ENCODE measurements at places on chromosomes 1 and 21.

DNA sequence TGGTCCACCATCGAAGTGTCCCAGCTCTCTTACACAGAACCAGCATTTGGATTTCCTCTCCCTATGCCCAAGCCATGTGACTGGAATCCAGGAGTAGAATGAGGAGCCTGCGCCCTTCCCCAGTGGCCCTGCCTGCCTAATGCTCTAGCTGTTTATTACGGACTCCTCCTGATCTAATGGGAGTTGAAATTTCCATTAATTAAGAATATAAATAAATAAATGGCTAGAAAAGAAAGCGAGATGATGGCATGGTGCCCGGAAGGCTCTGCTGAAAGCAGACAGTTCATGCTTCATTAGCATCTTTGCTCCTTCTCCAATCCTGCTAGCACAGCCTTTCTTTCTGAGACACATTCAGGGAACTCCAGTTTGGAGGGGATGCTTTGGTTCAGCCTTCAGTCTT, 216.2 kb downstream of the SEC16B start:
- DNase-seq, result no peak

DNA sequence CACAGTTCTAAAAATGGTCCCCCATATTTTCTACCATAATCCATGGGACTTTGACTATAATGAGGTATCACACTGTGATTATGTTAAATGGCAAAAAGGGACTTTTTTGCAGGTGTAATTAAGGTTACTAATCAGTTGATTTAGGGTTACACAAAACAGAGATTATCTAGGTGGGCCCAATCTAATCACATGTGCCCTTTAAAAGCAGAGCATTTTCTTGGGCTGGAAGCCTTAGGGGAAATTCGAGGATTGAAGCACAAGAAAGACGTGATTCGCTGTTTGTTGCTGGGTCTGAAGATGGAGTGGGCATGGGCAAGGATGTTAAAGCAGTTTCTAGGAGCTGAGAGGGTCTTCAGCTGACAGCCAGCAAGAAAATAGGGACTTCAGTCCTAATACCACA, 13.4 kb downstream of the RAVER2 start:
- DNase-seq, result no peak

DNA sequence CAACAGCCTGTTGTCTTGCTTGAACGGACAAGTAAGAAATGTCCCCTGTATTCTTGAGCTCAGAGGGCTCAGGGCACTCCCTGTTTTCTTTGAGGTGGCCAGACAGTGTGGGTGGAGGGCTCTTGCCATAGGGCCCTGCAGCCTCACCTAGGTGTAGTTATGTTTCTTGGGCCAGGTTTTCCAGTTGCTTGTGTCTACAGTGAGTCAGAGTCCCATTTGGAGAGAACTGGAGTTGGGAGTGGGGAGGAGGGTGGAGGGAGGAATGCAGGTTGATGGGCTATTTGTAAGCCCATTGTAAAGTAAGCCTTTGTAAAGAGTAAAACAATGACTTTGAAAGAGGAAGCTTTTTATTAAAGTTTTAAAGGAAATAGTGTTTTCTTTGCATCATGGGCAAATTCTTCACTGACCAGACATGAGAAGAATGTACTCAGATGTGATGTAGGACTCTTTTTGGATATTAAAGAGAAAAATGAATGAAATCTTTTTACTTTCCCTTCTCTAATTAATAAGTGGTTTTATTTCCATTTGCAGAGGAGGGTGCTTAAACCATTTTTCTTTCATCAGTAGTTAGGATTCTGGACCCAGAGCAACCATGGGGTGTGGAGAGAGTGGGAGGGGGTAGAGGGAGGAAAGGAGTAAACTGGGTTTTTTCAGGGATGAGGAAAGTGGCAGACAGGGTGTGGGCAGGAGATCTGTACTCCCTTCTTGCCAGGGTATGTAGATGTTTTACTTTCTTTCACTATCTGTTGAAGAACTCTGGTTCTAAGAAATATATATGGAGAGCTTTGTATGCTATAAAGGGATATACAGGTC, 45.1 kb upstream of the MACF1 start:
- DNase-seq, result no peak

DNA sequence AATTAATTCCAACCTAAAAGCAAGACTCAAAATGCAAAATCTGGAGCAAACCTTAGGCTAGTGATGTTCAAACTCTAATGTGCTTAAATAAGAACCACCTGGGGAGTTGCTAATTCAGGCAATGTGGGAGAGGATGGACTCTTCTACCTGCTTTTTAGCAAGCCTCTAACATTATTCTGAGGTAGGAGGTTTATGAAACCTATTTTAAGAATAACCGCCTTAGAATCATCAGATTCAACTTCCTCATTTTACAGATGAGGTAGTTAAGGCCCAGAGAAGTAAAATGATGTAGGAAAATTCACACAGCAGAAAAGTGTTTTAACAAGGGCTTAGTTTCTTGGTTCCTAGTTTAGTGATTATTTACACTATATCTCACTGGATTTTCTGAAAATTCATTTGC, 8.6 kb upstream of the NTNG1 start:
- DNase-seq, result no peak

- DNase-seq, result no peak
Observed at GRCh38 chr1:233664253-233664652, 50.3 kb downstream of the KCNK1 start.

DNA sequence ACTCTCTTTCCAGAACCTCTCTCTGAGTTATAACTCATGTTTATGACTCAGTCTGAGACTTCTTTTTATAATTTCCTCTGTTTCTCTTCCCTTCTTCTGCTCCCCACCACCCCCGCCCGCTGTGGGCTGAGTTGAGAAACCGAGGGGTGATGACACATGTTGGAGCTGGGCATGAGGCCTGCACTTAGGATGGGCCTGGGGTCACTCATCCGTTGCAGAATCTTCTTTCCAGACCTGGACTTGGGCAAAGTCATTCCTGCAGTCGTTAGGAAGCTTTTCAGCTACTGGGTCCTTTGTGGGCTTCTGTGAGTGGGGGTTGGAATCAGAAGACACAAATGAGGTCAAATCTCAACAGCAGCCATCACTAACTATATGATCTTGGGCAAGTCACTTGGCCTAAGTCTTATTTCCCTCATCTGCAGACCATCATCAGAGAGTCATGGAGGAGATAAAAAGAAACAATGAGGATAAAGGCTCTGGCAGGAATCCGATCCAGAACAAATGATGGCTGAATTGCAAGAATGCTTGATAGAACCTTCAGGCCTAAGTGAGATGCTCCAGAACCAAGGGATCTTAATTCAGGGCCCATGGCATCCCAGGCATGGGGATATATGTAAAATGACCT, 53.4 kb downstream of the RPS6KA1 start:
- DNase-seq, result no peak

DNA sequence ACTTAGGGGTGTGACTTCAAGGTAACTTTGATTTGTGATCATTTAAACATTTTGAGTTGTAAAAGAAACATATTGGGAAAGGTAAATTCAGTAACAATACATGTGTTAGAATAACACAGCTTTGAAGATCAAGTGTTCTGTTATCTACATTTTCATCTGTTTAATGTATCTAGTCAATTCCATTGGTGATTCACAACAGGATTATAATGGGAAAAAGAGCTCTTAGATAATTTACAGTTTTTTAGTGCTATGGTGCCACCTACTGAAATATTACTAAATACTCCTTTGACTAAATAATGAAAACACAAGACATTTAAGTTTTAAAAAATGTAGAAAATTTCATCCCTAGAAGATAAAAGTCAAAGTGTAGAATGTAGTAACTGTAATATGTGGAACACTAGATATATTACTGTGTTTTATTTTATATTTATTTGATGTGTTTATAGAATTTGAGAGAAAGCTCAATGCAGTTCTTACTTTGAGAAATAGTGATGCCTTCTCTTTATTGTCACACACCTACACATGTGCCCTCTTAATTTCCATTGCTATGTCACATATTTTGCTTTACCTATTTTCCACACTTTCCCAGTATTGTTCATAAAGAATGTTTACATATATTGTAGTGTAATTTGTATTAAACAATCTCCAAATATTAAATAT, 47.4 kb downstream of the PTPRC start:
- no peak for DNase-seq

DNA sequence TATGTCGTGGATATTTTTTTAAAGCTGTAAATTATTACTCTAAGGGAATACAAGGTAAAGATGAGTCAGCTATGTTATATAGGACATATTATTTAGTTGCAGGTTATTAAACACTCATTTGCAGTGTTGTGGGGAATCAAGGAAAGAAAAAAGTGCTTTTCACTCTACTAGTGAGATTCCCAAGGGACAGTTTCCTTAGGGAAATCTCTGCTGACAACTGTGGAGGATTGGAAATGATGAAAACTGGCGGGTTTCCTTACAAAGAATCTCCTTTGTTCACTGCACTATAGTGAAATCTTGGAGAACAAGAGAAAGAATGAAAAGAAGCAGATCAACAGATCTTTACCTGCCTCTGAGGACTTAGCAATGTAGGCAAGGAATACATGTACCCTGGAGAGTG, 24.5 kb upstream of the TRIM45 start:
- DNase-seq, result no peak

DNA sequence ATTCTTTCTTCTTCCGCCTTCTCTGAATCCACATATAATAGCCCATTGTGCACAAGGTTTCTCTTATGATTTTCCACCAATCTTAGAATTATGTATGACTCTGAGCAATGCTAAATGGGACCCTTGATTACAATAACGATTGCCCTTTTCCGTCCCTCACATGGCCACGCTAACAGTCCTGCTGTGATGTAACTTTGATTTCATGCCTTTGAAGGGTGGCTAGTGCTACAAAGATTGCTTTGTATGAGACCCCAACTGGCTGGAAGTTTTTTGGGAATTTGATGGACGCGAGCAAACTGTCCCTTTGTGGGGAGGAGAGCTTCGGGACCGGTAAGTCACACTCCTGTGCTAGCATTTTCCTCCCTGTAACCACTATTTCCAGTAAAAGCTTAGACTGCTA, 45.3 kb downstream of the PGM1 start:
- DNase-seq, result no peak

DNA sequence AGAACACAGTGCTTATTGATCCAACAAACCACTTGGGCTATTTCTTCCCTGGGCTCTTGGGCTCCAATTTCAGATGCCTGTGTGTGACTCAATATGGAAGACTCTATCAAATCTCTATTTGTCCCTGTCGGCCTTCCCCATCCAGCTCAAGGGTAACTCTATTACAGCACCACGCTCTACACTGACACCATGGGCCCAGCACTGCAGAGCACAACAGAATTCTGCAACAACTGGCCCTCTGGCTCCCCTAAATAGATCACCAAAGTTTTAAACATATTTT, 51.7 kb downstream of the CAPZB start:
- DNase-seq, result no peak

- no peak for DNase-seq
Observed at GRCh38 chr21:15343066-15343465, 278.3 kb upstream of the NRIP1 start.

DNA sequence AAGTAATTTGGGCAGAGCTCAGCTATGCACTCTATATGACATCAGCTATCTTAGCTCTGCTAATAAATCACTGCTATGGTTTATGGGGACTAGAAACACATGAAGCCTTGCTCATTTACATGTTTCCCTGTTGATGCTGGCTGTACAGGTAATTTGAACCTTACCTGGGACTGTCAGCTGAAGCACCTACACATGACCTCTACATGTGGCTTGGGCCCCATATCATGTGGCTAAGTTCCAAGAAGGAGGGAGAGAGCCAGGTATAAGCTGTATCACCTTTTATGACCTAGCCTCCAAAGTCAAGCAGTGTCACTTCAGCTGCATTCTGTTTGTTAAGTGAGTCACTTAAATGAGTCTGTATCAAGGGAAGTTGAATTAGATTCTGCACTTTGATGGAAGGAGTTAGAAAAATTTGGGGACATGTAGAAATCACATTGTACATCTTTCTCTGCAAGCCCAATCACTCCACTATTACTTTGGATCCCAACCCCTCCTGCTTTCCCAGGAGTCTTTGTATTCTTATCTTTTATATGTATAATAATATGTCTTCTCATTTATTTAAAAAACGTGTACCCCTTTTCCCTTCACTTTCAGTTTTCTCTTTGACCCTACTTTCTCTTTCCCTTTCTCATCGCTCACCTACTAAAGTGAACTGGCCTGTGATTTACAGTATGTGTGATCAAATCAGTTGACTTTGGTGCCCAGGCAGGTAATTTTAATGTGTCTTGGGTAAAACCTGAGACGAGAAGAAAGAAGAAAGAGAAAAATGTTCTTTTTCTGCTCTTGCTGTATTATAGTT, 53.4 kb upstream of the PRKACB start:
- no peak for DNase-seq

- DNase-seq, result no peak
Observed at GRCh38 chr21:33305344-33305671, 19.5 kb upstream of the IFNAR1 start.

- no peak for DNase-seq
Observed at GRCh38 chr1:165712764-165713163, 14.4 kb upstream of the ALDH9A1 start.

DNA sequence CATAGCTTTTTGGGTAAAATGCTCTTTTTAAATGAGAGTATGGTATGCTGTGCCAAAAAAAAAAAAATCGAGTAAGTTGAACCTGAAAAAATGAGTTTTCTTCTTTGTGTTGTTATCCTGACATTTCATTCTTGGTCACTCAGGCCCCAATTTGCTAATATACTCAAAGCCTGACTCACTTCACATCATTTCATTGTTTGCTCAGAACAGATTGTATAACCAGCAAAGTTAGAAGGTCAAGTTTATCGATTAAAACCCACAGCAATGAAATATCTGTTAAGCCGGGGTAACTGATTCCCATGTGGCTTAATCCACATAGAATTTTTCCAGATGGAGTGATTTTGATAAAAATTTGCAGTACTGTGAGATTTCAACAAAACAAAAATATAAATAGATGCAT, 363.7 kb downstream of the NEGR1 start:
- no peak for DNase-seq

GRCh38 chr1:201072922-201073321, 39.3 kb downstream of the CACNA1S start:
- DNase-seq, result no peak

DNA sequence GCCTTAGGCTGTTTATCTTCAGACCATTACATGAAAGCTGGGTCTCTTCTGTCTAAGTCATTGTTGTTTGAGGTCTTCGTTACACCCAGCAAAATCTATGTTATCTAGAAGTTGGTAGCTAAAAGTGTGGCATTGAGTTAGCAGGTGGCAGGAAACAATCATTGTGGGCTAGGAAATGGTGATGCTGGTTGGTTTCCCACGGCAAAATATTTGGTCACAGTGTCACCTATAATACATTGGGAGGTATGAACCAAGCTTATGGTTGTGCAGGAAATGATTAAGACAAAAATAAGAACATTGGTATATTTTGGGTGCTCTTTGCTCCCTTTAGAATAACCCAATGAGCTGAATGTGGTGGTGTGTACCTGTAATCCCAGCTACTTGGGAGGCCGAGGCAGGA, 169.7 kb downstream of the TRIM33 start:
- DNase-seq, result no peak

DNA sequence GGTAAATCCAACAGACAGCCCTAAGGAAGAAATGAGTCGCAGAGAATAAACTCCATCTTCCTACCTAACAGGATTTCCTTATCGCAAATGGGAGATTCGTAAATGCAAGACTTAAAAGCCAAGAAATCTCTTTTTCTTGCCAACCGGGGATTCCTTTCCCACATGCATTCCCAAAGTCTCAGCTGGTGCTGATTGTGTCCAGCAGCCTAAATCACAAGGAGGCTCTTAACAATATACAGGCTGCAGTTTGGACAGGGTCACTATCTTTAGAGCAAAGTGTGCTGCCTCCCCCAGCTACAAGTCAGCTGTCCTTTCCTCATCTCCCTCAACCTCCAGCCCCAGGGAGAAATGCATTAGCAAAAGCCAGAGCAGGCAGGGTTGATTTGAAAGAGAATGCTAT, 189.8 kb upstream of the PLXNA2 start:
- DNase-seq, result no peak

GRCh38 chr21:36807422-36807928, 108.6 kb downstream of the SIM2 start:
- DNase-seq, result no peak

GRCh38 chr1:27153549-27153886, 1.4 kb downstream of the SLC9A1 start:
- no peak for DNase-seq
